ENCODE measurements at places on chromosomes 11 and 22. TPM values are rescaled to one million over a fixed set of nuclear protein-coding genes. Genes with fewer than 3 reads are reported as not detected.
A peak's percentile ranks its signal among the peaks of the same experiment; 100 is the strongest.

The BIRC3 gene
- total RNA-seq: 110 TPM

The OR8A1 gene
- total RNA-seq: not detected

The VSIG10L2 gene
- total RNA-seq: not detected

GRCh38 chr11:2551131-2551530 lies 106.3 kb downstream of the KCNQ1 start:
- no peaks in the 10 kb centered on the region for H3K4me1 ChIP-seq
- H3K27me3 ChIP-seq: no peaks in the 10 kb centered on the region
- H3K27ac ChIP-seq: no peak overlapping the region
- H3K36me3 ChIP-seq: no peaks in the 10 kb centered on the region

GRCh38 chr11:116980136-116980793 lies 118.0 kb downstream of the SIK3 start:
- H3K4me1 ChIP-seq: peaks cover 4% of the 10 kb centered on the region
- H3K4me3 ChIP-seq: no peak overlapping the region
- H3K27me3 ChIP-seq: no peaks in the 10 kb centered on the region
- H3K36me3 ChIP-seq: no peaks in the 10 kb centered on the region
- DNase-seq: no peak

DNA sequence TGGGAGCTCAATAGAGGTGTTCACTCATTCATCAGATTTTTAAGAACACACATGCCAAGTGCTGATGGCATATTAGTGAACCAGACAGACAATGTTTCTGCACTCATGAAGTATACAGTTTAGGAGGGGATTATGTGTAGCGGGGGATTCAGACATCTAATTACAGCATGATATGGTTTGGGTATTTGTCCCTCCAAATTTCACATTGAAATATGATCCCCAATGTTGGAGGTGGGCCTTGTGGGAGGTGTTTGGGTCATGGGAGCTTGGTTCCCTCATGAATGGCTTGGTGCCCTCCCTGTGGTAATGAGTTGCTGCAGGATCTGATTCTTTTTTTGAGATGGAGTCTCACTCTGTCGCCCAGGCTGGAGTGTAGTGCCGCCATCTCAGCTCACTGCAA lies 8.9 kb upstream of the RAB3IL1 start:
- H3K36me3 ChIP-seq: no peaks in the 10 kb centered on the region
- H3K27me3 ChIP-seq: no peaks in the 10 kb centered on the region
- peaks cover 6% of the 10 kb centered on the region for H3K4me1 ChIP-seq
- no peak overlapping the region for H3K4me3 ChIP-seq
- H3K27ac ChIP-seq: no peak overlapping the region
- no peak for DNase-seq

DNA sequence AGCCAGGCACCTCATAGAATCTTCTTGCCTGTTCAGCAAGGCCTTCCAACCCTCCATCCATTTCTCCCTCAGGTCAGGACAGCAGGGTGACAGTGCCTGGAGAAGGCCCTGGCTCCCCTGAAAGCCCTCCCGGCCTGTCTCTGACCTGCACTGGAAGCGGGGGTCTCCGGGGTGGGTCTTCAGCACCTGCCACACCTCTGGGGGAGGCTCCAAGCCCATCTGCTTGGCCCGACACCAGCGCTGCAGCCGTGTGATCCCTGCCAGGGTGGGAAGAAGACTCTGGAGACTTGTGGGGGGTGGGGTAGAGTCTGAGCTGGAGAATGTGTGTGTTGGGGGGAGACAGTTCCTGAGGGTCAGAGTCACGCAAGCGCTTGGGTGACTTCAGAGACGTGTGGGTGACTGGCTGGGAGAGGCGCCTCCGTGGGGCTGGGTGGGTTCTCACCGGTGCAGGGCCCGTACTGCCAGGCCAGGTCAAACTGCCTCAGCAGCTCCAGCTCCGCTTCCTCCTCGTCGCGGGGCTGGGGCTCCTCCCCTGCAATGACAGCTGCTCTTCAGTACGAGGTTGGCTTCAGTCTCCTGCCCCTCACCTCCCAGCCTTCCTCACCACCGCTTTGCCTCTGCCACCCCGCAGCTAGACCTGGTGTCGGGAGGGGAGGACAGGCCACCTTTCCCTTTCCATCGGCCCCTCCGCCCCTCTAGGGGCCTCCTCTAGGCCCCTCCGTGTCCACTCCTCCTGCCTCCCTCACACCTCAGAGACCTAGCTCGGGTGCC lies 615 bp downstream of the POLD4 start:
- H3K27me3 ChIP-seq: no peaks in the 10 kb centered on the region
- peaks cover 47% of the 10 kb centered on the region for H3K4me1 ChIP-seq
- H3K27ac ChIP-seq: peak overlapping the region; percentile 100
- no peaks in the 10 kb centered on the region for H3K36me3 ChIP-seq

DNA sequence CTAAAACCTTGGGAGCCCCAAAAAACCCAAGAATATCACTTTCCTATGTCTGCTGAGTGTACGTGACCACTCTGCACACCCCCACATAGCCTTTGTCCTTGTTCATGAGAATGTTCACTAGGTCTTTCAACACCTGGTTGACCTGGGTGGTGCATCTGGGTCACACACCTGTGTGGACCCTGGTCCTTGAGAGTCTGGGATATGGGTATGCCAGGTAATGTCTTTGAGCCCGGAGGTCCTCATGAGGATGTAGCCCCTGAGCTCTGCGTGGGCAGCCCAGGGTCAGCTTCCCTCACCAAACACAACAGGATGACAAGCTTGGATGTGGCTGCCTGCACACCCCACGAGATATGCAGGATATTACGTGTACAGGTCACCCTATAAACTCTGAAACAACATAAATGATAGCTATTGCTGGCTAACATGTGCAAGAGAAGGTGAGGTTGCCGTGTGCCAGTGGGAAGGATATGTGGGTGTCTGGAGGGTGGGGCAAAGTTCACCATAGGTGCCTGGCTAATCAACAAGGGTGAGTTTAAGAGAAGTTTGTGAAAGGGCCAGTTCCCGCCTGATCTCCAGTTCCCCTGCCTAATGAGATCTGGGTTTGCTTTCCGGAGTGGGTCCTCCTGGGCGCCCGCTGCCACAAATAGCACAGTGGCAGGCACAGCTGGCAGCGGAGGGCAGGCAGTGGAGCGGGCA lies 1.4 kb upstream of the PPARA start:
- peak overlapping the region; percentile 32 for H3K4me3 ChIP-seq
- peak overlapping the region; percentile 95 for H3K27ac ChIP-seq
- no peak for DNase-seq
- peaks cover 28% of the 10 kb centered on the region for H3K4me1 ChIP-seq
- no peaks in the 10 kb centered on the region for H3K36me3 ChIP-seq
- H3K27me3 ChIP-seq: no peaks in the 10 kb centered on the region

- H3K27ac ChIP-seq: no peak overlapping the region
- DNase-seq: peak; percentile 45
- H3K27me3 ChIP-seq: no peaks in the 10 kb centered on the region
- H3K4me3 ChIP-seq: no peak overlapping the region
- H3K36me3 ChIP-seq: no peaks in the 10 kb centered on the region
Measured at GRCh38 chr11:30131535-30131934, 99.3 kb upstream of the FSHB start.

GRCh38 chr11:128235426-128235825 lies 351.9 kb downstream of the ETS1 start:
- no peak for DNase-seq
- no peak overlapping the region for H3K4me3 ChIP-seq
- H3K27me3 ChIP-seq: no peaks in the 10 kb centered on the region
- no peaks in the 10 kb centered on the region for H3K36me3 ChIP-seq
- H3K27ac ChIP-seq: no peak overlapping the region

DNA sequence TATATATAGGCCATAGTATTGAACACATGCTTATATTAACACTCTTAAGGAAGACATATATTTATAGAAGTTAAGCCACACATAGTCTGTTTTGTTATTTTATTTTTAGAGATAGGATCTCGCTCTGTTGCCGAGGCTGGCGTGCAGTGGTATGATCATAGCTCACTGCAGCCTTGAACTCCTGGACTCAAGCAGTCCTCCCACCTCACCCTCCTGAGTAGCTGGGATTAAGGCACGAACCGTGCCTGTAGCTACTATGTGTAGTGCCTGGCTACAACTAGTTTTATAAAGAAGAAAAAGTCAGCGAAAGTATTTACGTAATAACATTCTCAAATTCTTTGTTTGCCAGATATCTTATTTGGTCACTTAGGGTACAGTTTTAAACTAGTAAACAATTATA lies 5.6 kb upstream of the UCP2 start:
- H3K36me3 ChIP-seq: no peaks in the 10 kb centered on the region
- DNase-seq: peak; percentile 4
- H3K4me1 ChIP-seq: peaks cover 6% of the 10 kb centered on the region
- H3K27ac ChIP-seq: no peak overlapping the region
- no peaks in the 10 kb centered on the region for H3K27me3 ChIP-seq

- H3K4me3 ChIP-seq: no peak overlapping the region
- no peak for DNase-seq
- H3K27me3 ChIP-seq: no peaks in the 10 kb centered on the region
- H3K27ac ChIP-seq: no peak overlapping the region
- H3K4me1 ChIP-seq: peaks cover 6% of the 10 kb centered on the region
Measured at GRCh38 chr11:111762981-111763643, 3.1 kb downstream of the PPP2R1B start.

Data from kidney (tissue), 22 donors.